GM04504 (cell line): ENCODE measurements at places on chromosomes 5 and 9.

GRCh38 chr5:25641124-25641523 lies 996.3 kb upstream of the CDH10 start:
- DNase-seq, result no peak

DNA sequence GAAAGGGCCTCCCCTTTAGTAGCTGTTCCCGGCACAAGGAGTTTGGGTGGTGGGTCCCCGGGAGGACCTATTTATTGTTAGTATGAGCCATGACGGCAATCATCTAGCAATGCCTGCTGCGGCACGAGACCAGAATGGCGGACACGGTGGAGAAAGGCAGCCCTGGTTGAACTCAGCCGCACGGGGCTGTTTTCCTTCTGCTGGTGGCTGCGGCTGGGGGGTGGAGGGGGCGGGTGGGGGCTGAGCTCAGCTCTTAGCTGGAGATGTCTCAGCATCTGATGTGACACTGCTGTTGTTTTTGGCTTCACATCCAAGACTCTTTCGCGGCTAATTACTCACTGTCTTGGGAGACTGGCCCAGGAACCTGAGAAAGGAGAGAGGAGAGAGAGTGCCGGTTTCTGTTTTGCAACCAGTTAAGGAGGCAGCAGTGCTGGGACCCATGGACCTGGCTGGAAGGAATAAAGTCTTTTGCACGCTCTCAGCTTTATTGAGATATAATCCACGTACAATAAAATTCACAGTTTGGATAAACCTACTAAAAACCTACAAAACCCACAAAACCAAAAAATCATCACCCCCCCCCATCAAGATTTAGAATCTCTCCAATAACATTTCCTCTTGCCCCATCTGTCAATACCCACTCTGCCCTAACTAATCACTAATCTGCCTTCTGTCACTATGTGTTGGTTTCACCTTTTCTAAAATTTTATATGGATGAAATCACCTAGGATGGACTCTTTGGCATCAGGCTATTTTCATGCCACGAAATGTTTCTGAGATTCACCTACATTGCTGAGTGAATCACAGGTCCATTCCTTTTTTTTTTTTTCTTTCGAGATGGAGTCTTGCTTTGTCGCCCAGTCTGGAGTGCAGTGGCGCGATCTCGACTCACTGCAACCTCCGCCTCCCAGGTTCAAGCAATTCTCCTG lies 81.8 kb upstream of the NEURL1B start:
- peak; percentile 40 for DNase-seq

GRCh38 chr9:121297389-121297788 lies 29.4 kb downstream of the GSN start:
- DNase-seq, result no peak

GRCh38 chr5:27906481-27906880 lies 868.1 kb upstream of the CDH9 start:
- no peak for DNase-seq

DNA sequence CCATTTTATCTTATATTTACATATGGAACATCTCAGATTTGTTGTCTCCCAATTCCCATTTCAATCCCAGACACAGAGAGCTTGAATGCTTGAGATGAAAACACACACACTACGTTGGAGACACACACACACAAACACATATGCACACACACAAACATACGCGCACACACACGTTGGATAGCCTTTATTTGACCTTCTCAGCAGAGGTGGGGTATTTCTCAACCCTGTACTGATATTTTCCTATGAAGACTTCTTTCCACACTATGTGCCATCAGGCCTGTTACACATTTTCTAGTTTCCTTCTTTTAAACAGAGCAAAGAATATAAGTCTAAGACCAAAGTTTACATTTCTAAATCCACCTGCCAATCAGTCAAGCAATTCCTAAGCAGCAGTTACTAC lies 291.0 kb downstream of the TAF11L14 start:
- no peak for DNase-seq

DNA sequence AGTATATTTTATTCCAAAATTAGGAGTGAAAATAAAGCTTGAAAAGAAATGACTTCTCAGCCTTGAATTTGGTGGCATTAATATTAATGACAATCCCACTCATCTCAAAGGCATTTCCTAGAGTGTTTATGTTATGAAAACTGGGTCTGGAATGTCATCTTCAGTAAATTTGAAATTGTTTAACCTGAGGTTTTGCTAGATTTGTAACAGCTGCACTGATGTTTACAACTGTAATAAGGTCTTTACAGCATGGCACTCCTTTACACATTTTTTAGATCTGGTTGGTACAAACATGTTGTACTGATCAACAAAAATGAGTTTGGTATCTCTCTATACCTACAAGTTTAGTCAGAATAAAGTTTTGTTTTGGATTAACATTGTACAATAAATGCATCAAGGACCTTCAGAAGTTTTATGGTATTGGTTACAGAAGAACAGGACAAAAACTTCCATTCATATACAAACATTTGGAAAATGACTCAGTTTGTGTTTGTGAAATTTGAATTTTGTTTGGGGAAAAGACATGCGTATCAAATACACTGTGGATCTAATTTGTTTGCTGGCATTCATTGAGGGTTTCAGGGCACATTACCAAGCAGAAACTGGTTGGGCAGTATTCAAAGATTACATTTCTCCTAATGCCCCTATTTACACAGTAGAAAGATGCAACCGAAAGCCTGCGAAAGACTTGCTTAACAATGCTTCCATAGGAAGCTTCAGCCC lies 11.6 kb downstream of the FANCC start:
- no peak for DNase-seq

DNA sequence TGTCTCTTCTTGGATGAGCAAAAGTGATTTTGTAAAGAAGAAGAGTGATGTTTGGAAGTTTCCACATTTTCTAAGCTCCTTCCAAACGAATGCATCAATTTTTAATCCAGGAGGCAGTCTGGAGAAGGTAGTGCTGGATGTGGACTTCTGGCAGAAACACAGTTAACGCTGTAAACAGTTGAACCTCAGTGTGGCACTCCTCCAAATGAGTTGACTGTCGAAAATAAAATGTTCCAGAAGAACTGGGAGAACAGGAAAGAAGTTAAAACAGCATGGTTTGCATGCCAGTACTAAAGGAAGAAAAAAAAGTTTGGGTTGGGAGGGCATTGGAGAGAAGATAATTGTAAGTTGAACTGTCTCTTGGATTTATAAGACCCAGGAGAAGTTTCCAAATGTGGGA lies 6.5 kb downstream of the ZNF462 start:
- DNase-seq, result no peak

- DNase-seq, result no peak
These were observed 15.7 kb downstream of the SCGB3A1 start for GRCh38 chr5:180575571-180575970.

- DNase-seq, result no peak
These were observed 12.0 kb downstream of the PSD2 start for GRCh38 chr5:139807647-139808030.

DNA sequence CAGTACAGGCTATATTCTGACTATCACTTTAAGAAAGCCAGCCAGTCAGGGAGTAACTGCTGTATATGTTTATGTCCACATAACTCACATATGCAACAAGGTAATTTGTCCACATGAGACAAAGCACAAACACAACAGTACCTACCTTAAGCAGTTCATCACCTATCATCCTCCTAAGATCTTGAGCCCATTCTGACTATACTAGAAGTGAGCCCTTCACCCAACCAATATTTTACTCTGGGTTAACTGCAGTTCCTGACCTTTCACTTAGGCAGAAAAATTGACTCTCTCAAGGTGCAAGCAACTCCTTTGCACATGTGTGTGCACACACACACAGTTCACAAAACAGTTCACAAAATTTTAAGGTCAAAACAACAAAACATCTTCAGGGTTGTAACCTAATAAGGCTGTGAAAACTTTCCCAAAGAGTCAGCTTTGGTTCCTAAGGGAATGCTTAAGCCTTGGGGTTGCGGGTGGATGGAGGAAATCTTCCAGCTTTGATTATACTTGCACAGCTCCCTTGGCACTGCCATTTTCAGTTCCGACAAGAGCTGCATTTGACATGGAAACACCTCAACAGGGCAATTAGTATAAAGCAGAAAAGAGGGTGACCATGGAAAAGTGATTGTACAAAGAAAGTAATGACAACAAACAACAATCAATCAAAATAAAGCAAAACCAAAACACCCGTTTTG lies 215.3 kb downstream of the NFIB start:
- DNase-seq, result no peak

DNA sequence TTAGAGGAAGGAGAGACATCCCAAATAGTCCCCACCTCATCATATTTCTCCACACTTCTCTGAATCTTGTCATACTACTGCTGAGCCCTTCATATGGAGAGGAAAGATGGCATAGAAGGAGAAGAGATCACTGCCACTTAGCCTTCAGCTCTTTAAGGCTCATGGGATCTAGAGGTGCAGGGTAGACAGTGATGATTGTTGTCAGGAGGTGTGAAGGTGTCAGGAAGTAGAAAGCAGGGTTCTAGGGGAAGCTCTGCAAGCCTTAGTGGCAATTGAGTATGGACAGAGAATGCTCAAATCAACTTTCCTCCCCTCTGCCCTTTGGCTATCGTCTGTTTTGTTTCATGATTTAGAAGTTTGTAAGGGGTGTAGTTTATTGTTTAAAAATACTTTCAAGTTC lies 505.7 kb downstream of the ZNF608 start:
- DNase-seq, result no peak

GRCh38 chr5:116406306-116407041 lies 168.1 kb downstream of the SEMA6A start:
- no peak for DNase-seq

DNA sequence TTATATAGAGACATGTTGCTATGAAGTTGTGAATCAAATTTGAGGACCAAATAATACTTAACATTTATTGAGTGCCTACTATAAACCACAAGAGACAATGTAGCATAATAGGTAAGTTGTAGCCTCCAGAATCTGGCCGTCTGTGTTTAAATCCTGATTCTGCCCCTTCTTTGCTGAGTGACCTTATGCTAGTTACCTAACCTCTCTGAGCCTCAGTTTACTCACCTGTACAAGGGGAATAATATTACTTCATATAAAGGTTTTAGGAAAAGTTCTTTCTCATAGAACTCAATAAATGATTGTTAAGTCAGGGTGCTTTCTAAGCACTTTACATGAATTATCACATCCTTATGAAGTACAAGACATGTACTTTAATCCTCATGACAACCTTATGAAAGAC lies 120.6 kb downstream of the NDUFS4 start:
- DNase-seq, result no peak

- DNase-seq, result no peak
These were observed 3.6 kb upstream of the CPEB4 start for GRCh38 chr5:173884402-173885053.

- DNase-seq, result no peak
These were observed 1275.0 kb upstream of the CDH9 start for GRCh38 chr5:28313321-28313951.

DNA sequence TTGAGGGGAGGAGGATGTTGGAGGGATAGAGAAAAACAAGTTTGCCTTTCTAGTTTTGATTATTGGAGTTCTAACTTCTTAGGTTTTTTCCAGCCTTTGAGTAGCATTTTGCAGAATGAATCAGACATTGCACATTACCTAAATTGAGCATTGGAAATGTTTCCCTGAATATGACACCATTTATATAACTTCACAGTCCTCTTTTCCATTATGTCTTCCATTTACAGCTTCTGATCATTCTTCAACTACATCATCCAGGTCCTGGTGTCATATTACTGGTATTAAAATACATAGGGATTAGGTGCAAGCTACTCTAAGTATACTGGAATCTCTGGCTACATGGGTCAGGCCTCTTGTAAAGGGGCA lies 286.1 kb downstream of the ARHGAP26 start:
- DNase-seq, result no peak

DNA sequence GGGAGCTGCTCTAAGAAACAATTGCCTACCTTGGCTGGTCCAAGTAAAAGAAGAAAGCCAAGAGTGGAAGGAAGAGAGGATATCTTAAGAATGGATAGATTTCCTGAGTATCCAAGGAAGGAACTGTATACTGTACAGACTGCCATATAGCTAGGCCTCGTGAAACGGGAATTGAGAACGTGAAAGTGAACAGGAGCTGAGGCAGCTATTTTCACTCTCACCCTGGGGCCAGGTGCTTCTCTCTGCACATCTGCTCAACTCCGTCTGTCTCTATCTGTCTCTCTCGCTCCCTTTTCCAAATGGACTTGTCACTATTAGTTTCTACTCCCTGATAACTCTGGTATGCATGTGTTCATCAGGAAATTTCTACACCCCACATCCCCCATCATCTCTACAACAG lies 35.9 kb upstream of the TESK1 start:
- DNase-seq, result no peak

DNA sequence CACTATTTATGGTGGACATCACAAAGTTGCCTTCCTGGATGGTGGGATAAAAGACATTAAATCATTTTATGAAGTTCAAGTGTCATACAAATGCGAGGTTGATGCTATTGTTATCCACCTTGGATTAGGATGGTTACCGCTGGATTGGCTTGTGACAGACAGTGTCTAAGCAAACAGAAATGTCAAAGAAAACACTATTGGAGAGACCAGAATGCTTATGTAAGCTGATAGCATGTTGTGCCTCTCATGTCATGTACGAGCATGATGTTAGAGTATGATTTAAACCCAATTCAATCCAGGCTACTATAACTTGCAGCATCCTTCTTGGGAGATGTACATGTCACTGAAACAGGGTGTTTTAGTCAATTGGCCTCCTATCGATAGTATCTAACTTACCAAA lies 178.8 kb upstream of the C9orf72 start:
- no peak for DNase-seq

GRCh38 chr5:123344816-123345426 lies 78.3 kb downstream of the CEP120 start:
- DNase-seq, result peak; percentile 18

- no peak for DNase-seq
These were observed 127.8 kb upstream of the DHFR start for GRCh38 chr5:80782626-80783025.

- DNase-seq, result no peak
These were observed 23.2 kb downstream of the RETREG1 start for GRCh38 chr5:16593628-16594027.

- no peak for DNase-seq
These were observed 639 bp downstream of the EHMT1 start for GRCh38 chr9:137619240-137620047.

DNA sequence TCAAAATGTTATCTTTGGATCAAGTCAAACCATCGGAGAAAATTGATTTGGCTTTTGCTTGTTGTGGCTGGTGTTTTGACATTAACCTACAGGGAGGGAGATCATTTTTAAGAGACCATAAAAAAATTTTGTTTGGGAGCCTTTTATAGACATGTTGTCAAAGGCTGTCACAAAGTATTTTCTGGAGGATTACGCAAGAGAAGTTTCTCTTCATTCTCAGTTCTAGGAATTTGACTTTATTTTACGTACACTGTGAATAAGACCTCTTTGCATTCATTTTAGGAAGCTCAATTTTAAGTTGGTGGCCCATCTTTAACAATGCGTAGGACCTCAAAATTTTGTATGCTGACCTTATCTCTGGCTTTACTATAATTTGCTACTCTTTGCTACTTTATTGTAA lies 50.2 kb upstream of the SLC44A1 start:
- DNase-seq, result no peak
